Activated naive CD4-positive, alpha-beta T cell treated with anti-CD3 and anti-CD28 coated beads, Interleukin-2, amount 10 ng/mL, durations not matched to agents 7 days and 5 days (primary cell): ENCODE measurements at places on chromosomes 7 and 10.

- DNase-seq, result peak; percentile 80
Measured at GRCh38 chr10:84177541-84178141, 4.0 kb downstream of the GPR15LG start.

GRCh38 chr10:794382-794956, 105.0 kb upstream of the DIP2C start:
- no peak for DNase-seq

- no peak for DNase-seq
Measured at GRCh38 chr10:85624511-85624910, 742.1 kb downstream of the GRID1 start.

DNA sequence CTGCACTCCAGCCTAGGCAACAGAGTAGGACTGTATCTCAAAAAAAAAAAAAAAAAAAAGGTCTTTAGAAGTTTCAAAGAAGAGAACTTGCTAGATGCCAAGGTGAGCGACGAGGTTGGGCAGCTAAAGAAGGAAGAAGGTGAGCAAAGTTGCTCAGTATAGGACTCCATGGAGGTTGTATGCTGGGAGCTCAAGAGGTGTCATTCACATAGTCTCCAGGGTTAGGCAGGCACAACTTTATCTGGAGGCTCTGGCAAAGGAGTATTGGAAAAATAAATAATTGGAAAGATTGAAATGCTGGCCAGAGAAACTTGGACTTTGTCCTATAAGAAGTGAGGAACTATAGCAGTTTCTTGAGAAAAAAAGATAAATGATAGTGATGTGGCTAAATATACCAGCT, 74.5 kb downstream of the NRF1 start:
- DNase-seq, result no peak

DNA sequence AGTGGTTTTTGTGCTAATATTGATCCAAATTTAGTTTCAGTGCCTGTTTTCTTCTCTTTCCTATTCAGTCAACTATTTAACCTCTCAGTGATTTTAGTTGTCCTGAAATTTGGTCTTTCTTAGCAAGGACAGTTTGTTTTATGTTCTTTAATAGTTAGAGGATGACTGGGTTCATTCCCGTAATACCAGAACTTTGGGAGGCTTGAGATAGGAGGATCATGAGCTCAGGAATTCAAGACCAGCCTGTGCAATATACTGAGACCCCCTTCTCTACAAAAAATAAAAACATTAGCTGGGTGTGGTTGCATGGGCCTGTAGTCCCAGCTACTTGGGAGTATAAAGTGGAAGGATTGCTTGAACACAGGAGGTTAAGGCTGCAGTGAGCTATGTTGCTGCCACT, 148.3 kb downstream of the EXOC4 start:
- no peak for DNase-seq

- DNase-seq, result no peak
Measured at GRCh38 chr10:121076776-121077715, 225.9 kb downstream of the WDR11 start.

DNA sequence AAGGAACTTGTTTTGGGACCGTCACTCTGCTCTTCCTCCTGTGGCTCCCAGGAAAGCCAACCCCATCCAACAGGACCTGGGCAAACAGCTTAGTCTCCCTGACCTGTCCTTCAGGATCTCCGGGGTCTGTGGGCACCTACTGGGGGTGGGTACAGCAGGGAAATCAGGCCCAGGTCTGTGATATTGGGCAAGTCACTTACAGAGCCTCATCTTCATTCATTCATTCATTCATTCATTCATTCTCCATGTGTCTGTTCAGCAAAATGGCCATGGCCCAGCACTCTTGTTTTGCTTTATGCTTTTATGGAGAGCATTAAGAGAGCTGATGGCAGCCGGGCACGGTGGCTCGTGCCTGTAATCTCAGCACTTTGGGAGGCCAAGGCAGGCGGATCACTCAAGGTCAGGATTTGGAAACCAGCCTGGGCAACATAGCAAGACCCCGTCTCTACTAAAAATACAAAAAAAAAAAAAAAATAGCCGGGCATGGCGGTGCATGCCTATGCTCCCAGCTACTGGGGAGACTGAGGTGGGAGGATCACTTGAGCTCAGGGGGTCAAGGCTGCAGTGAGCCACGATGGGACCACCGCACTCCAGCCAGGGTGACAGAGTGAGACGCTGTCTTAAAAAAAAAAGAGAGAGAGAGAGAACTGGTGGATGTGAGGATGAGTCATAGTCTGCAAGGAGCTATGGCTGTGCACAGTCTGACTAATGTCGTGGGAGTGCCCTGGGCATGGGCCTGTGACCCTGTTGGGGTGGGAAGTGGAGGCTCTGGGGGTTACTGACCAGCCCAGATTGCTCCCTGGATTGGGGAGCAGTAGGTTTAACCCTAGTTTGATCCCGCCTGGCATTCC, 54.3 kb downstream of the CLIP2 start:
- DNase-seq, result no peak

DNA sequence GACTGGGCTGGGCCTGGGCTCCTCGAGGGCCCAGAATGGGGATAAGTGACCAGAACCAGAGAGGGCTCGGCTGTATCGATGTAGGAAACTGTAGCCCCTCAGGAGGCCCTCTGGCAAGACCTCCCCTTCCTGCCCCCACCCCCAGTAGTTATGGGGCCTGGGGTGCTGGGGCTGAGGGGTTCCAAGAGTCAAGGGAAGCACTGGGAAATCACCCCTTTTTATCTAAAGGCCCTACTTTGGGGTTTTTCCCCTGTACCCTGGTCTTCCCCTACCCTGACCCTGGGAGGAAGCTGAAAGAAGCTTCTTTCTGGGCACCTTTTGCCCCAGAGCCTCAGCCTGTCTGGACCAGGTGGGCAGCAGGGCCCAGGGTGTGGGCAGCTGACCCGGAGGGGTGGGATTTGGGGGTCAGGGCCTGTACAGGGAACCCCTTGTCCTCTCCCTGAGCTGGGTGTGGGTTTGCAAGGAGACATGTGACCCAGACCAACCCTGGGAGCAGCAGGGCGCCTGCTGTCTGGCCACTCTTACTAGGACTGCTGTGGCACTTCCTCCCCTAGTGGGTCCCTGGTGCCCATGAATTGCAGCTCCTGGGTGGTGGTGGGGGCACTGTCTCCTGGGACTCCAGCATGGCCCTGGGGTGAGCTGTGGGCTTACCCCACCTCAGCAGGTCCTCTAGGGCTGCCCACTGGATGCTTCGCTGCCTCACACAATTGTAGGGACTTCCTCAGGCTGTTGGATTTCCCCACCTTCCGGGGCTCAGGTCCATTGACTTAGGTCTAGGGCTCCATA, 1.5 kb downstream of the IRF5 start:
- no peak for DNase-seq

GRCh38 chr7:117946151-117946633, 73.0 kb upstream of the CTTNBP2 start:
- no peak for DNase-seq

DNA sequence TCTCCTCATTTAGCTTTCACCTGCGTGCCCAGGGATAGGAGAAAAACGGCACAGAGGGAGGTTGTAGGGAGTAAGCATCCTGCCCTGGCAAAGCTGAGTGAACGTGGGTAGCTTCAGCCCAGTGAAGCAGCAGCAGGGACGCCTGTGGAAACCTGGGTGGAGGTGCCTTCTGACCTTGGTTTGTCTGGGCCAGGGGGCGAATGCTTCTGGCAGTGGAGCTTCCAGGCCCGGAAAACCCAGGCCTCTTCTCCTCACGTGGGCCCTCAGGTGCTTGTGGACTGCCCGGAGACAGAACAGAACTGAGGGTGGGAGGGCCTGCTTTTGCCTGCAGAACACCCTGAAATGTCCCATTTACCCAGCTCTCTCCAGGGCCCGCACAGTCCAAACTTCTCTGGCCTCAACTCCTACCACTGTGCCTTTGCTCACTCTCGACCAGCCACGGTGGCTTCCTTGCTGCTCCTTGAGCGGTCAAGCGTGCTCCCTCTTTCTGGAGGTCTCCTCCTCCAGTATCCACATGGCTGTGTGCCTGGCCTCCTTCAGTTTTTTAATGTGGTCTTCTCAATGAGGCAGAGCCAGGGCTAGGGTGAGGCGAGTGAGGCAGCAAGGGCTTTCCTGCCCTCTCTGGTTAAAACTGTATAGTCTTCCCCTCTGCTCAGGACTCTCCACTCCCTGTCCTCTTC, 62.4 kb downstream of the TMEM209 start:
- DNase-seq, result no peak

GRCh38 chr10:86313621-86314041, 53.0 kb downstream of the GRID1 start:
- DNase-seq, result no peak

DNA sequence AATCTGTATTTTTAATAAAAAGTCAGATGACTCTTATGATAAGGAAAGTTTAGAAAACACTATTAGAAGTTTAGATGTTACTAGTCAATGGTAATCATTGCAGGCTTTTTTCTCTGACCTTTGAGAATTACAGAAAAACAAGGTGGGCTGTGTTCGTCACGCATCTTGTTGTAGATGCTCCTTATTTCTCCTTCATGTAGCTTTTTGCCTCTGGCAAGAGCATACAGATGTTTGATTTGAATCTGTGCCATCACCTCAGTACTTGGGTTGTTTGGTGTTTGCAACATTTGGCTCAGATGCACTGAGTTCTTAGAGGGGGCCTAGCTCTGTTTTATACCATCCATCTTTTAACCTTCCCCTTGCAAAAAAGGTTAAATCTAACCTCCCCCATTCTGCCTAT, 11.5 kb downstream of the TAS2R16 start:
- no peak for DNase-seq

- DNase-seq, result no peak
Measured at GRCh38 chr10:132510174-132510611, 27.4 kb upstream of the INPP5A start.

DNA sequence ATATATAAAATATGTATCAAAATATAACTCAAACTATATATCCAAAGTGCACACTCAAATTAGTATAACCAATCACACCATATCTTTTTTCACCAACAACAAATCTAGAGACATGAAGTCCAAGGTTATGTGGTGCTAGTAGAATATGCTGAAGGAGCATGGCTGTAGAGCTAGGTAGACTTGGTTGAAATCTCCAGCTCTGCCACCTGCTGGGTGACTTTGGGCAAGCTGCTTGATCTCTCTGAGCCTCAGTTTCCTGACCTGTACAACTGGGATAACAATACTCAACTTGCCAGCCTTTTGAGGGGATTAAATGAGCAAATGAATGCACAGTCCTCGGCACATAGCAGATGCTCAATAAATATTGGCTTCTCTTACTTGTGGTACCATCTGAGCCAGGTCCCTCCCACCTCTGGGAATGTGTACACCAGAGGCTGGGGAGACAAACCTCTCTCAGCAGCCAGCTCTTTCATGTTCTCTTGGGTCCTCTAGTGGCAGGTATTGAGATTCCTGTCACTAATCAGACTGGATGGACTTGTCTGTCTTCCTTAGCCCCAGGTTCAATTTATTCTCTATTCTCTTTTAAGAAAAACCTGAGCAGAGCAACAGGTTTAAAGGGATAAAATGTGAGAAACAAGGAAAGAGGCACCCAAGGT, 94.3 kb upstream of the PDE1C start:
- no peak for DNase-seq

DNA sequence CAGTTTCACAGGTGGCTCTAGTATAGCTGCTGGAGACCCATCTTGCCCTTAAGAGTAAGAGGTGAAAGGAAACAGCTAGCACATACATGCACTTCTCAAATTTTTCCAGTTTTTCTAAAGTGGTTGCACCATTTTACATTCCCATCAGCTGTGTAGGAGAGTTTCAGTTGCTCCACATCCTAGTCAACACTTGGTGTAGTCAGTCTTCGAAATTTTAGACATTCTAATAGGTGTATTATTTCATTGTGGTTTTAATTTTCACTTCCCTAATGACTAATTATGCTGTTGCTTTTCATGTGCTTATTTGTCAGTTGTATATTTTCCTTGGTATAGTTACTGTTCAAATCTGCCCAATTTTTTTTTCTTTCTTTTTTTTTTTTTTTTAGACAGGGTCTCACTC, 9.5 kb upstream of the HACD1 start:
- DNase-seq, result no peak

GRCh38 chr7:2729893-2730716, 42.1 kb downstream of the AMZ1 start:
- no peak for DNase-seq
